Neural crest cell (in vitro differentiated cells): ENCODE measurements at places on chromosomes 7 and 10.

- no peak overlapping the region for H3K27ac ChIP-seq
- DNase-seq: no peak
- H3K4me1 ChIP-seq: no peaks in the 10 kb centered on the region
- H3K36me3 ChIP-seq: peaks cover 2% of the 10 kb centered on the region
These were observed 21.4 kb downstream of the CCAR1 start for GRCh38 chr10:68742397-68742796.

DNA sequence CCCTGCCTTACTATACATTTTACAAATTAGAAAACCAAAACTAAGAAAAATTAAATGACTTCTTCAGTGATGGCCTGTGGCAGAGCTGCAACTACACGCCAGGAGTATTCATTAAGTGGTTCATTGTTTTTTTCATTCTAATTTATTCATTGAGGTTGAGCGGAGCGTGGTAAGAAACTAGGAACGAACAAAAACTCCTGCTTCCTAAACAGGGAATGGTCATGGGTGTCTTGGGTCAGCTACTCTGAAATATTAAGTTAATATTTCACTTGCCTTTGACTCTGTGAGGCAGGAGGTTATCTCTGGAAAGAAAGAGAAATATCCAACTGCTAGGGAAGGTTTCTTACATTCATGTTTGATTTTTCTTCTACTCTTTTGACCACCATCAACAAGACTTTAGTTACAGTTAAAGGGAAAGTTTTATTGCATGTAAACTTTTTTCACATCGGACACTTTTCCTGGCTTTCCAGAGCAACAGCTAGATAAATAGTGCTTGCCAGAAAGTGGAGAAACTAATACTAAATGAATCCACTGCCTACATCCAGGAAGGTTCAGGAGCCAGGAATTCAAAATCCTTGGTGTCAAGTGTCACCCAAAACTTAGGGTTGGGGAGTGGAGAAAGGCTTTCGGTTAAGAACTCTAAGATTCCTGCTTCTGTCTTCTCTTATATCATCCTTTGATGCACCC lies 896 bp upstream of the GNG11 start:
- peak overlapping the region; percentile 93 for H3K4me3 ChIP-seq
- no peak overlapping the region for H3K27ac ChIP-seq
- H3K36me3 ChIP-seq: no peaks in the 10 kb centered on the region
- no peak for DNase-seq
- no peaks in the 10 kb centered on the region for H3K27me3 ChIP-seq

GRCh38 chr10:79444199-79445119 lies 965 bp downstream of the ZCCHC24 start:
- peak overlapping the region; percentile 96 for H3K4me3 ChIP-seq
- peaks cover 45% of the 10 kb centered on the region for H3K4me1 ChIP-seq
- H3K27ac ChIP-seq: no peak overlapping the region
- peak; percentile 24 for DNase-seq

DNA sequence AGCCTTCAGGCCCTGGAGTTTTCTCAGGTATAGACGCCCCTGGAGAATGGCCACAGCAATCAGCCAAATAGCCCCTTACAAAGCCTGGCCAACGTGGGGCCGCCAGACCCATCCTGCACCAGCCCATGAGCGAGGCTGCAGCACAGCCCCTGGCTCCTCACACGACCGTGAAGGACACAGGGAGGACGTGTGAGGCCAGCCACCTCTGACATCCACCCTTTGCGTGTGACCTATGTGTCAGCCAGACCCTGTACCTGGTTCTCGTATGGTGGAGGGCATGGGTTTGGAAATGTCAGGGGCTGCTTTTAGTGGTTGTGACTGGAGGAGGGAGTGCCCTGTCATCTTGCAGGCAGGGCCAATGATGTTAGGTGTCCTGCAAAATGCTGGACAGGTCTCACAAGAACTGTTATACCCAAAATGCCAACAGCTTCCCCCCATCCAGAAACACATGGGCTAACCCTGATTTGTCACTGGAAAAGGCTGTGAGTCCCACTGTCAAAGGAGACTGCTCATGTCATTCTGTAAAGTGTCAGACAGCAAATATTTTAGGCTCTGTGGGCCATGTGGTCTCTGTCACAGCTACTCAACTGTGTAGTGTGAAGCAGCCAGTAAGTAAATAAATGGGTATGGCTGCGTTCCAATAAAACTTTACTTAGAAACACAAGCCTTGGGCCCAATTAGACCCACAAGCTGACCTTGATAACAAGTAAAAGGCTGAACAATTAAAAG lies 30.0 kb downstream of the NOD1 start:
- peaks cover 11% of the 10 kb centered on the region for H3K36me3 ChIP-seq
- H3K4me3 ChIP-seq: no peak overlapping the region
- no peaks in the 10 kb centered on the region for H3K27me3 ChIP-seq
- DNase-seq: no peak
- peaks cover 6% of the 10 kb centered on the region for H3K4me1 ChIP-seq

- no peak overlapping the region for H3K27ac ChIP-seq
- no peaks in the 10 kb centered on the region for H3K27me3 ChIP-seq
These were observed 20.2 kb upstream of the RPA3 start for GRCh38 chr7:7738622-7739021.

GRCh38 chr10:42930516-42931192 lies 146.2 kb upstream of the RET start:
- H3K4me3 ChIP-seq: no peak overlapping the region
- H3K36me3 ChIP-seq: no peaks in the 10 kb centered on the region
- H3K4me1 ChIP-seq: peaks cover 12% of the 10 kb centered on the region
- H3K27ac ChIP-seq: no peak overlapping the region
- no peak for DNase-seq

- H3K27me3 ChIP-seq: no peaks in the 10 kb centered on the region
- H3K4me1 ChIP-seq: no peaks in the 10 kb centered on the region
- H3K4me3 ChIP-seq: no peak overlapping the region
- H3K36me3 ChIP-seq: no peaks in the 10 kb centered on the region
- H3K27ac ChIP-seq: peak overlapping the region; percentile 7
- DNase-seq: no peak
These were observed 158.0 kb downstream of the VTI1A start for GRCh38 chr10:112605063-112605462.

GRCh38 chr7:3260401-3260715 lies 40.7 kb upstream of the SDK1 start:
- no peak overlapping the region for H3K4me3 ChIP-seq
- H3K36me3 ChIP-seq: no peaks in the 10 kb centered on the region
- DNase-seq: no peak
- no peak overlapping the region for H3K27ac ChIP-seq

DNA sequence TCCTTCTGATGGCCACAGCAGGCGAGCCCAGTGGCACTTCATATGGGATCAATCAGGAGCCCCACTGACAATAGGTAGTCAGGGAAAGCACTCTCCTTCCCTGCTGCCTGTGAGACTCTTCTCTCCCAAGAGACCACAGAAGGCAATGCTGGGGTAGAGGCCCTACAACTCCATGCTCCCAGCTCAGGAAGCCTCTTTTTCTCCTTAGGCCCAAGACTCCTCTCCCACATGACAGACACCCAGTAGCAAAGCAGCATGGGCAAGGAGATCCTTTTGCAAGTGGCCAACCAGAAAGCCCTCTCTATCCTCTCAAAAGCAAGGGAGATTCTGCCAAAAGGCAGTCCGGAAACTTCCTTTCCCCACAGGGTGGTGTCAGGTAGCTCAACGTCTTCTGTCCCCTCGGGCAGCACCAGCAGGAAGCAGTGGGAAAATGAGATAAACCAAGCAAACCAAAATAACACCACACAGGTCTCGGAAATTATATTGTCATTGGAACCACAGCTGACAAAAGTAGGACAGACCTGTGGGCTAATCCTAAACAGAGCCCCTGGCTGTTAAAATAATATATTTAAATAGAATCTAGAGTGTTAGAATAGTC lies 172.7 kb upstream of the GDF10 start:
- H3K4me3 ChIP-seq: no peak overlapping the region
- H3K4me1 ChIP-seq: no peaks in the 10 kb centered on the region
- H3K27me3 ChIP-seq: no peaks in the 10 kb centered on the region
- DNase-seq: no peak
- H3K27ac ChIP-seq: no peak overlapping the region
- no peaks in the 10 kb centered on the region for H3K36me3 ChIP-seq

- H3K27me3 ChIP-seq: no peaks in the 10 kb centered on the region
- no peak overlapping the region for H3K27ac ChIP-seq
- no peaks in the 10 kb centered on the region for H3K36me3 ChIP-seq
- H3K4me3 ChIP-seq: no peak overlapping the region
- no peak for DNase-seq
These were observed 568.0 kb downstream of the ZWINT start for GRCh38 chr10:55793024-55793423.

- no peak overlapping the region for H3K4me3 ChIP-seq
- peaks cover 13% of the 10 kb centered on the region for H3K4me1 ChIP-seq
- no peak for DNase-seq
These were observed 493.9 kb downstream of the PLXNA4 start for GRCh38 chr7:132082394-132082793.

DNA sequence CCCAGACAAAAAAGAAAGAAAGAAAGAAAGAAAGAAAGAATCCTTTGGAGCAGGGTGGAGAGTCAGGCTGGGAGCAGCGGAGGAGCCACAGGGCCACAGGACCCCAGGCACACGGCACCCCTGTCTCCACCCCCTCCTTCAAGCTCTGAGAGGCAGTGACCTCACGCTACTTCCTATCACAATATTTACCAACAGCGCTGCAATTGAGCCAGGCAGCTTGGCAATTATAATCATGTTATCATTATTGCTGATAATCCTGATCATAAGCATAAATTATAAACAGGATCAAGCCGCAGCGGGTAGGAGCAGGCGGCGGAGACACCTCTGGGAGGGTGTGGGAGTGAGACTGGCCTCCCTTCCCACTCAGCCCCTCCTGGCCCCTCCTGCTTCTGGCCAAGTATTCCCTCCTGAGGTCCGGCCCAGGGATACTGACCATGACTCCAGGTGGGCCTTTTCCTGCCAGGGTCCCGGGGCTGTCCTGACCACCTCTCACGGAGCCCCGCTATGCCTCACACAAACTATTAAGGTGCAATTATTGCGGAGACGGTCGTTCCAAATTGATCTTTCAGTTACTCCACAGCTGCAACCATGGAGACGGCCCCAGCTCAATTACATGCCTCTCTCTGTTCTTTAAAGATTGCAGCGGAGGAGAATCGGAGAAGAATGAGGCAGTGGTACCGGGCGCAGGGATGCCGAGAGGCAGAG lies 10.0 kb upstream of the GTF2IRD1 start:
- no peaks in the 10 kb centered on the region for H3K27me3 ChIP-seq
- no peaks in the 10 kb centered on the region for H3K36me3 ChIP-seq
- no peak overlapping the region for H3K27ac ChIP-seq
- H3K4me1 ChIP-seq: peaks cover 25% of the 10 kb centered on the region
- DNase-seq: no peak

GRCh38 chr7:153447011-153447410 lies 605.2 kb upstream of the DPP6 start:
- peaks cover 20% of the 10 kb centered on the region for H3K36me3 ChIP-seq
- no peak for DNase-seq
- no peaks in the 10 kb centered on the region for H3K27me3 ChIP-seq
- H3K27ac ChIP-seq: no peak overlapping the region
- no peak overlapping the region for H3K4me3 ChIP-seq

- H3K4me1 ChIP-seq: no peaks in the 10 kb centered on the region
- H3K36me3 ChIP-seq: peaks cover 22% of the 10 kb centered on the region
- H3K4me3 ChIP-seq: no peak overlapping the region
- no peaks in the 10 kb centered on the region for H3K27me3 ChIP-seq
- H3K27ac ChIP-seq: peak overlapping the region; percentile 71
These were observed 161.2 kb downstream of the SVIL start for GRCh38 chr10:29473406-29474100.

GRCh38 chr10:30822693-30823465 lies 193.3 kb upstream of the LYZL2 start:
- DNase-seq: no peak
- H3K4me3 ChIP-seq: no peak overlapping the region
- H3K36me3 ChIP-seq: no peaks in the 10 kb centered on the region
- no peaks in the 10 kb centered on the region for H3K4me1 ChIP-seq
- no peak overlapping the region for H3K27ac ChIP-seq
- no peaks in the 10 kb centered on the region for H3K27me3 ChIP-seq

- H3K27me3 ChIP-seq: no peaks in the 10 kb centered on the region
- no peak overlapping the region for H3K4me3 ChIP-seq
- H3K4me1 ChIP-seq: peaks cover 7% of the 10 kb centered on the region
- no peak overlapping the region for H3K27ac ChIP-seq
- peaks cover 2% of the 10 kb centered on the region for H3K36me3 ChIP-seq
These were observed 229.8 kb upstream of the YAE1 start for GRCh38 chr7:39336442-39336841.

DNA sequence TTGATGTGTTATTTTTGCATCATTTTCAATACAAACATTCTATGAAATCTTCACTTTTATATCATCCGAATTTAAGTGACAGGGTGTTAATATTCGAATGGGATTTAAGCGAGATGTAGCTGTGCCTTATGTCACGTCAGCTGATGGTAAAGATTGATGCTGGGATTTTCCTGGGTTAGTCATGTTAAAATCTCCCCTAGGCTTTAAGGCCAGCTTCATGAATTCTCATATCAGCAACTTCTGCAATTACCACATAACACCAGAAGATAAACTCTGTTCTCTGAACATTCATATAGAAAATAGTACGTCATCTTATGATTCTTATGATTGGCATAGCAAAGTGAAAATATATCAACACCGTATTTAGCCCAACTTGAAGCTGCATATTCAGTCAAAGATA lies 669.2 kb downstream of the PCDH15 start:
- H3K27me3 ChIP-seq: no peaks in the 10 kb centered on the region
- H3K4me1 ChIP-seq: peaks cover 7% of the 10 kb centered on the region
- no peak overlapping the region for H3K27ac ChIP-seq
- DNase-seq: no peak

GRCh38 chr7:55483046-55483445 lies 89.3 kb downstream of the VOPP1 start:
- peaks cover 6% of the 10 kb centered on the region for H3K4me1 ChIP-seq
- H3K4me3 ChIP-seq: no peak overlapping the region
- peaks cover 10% of the 10 kb centered on the region for H3K36me3 ChIP-seq
- DNase-seq: no peak
- H3K27ac ChIP-seq: no peak overlapping the region

DNA sequence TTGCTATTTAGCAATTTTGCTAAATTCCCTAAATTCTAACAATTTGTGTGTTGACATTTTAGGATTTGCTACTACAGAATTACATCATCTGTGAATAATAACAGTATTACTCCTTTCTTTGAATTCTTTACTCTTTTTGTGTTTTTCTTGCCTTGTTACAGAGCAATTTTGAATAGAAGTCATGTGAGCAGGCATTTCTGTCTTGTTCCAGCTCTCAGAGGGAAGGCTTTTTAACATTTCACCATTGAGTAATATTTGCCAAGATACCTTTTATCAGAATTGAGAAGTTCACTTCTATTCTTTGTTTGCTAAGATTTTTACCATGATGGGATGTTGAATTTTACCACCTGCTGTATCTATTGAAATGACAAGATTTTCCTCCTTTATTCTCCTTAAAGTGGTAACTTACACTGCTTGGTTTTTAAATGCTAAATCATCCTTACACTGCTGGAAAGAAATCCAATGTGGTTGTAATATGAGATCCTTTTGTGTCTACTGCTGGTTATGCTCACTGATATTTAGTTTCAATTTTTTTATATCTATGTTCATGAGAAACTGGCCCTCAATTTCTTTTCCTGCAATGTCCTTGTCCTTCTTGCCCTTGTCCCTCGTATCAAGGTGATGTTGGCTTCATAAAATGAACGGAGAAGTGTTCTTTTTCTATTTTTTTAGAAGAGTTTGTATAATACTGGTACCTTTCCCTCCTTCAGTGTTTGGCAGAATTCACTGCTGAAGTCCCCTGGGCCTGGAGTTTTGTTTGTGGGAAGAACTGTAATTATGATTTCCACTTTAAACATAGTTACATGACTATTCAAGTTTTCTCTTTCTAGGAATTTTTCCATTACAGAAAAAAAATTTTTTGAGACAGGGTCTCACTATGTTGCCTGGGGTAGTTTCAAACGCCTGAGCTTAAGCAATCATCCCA lies 50.3 kb upstream of the ATP6V0A4 start:
- no peak overlapping the region for H3K4me3 ChIP-seq
- H3K27ac ChIP-seq: no peak overlapping the region
- peaks cover 46% of the 10 kb centered on the region for H3K36me3 ChIP-seq
- peaks cover 5% of the 10 kb centered on the region for H3K4me1 ChIP-seq
